Thoracic aorta (tissue), 2 donors: ENCODE measurements at places on chromosomes 6 and 20.

DNA sequence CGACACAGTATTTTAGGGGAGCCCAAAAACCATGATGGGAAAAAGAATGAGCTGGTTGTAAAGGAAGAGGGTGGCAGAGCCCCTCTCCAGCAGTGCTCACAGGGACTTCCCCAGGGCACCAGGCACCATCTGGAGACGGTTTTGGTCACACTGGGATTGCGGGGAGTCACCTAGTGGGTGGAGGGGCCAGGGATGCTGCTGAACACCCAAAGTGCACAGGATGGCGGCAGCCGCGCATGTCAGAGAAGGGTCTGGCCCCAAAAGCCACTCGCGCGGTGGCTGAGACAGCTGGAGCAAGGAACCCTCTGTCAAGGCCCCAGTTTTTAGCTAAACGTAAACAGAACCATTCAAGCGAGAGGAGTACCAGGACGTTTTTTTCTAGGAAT, 10.8 kb downstream of the CTSZ start:
- no peak for DNase-seq

DNA sequence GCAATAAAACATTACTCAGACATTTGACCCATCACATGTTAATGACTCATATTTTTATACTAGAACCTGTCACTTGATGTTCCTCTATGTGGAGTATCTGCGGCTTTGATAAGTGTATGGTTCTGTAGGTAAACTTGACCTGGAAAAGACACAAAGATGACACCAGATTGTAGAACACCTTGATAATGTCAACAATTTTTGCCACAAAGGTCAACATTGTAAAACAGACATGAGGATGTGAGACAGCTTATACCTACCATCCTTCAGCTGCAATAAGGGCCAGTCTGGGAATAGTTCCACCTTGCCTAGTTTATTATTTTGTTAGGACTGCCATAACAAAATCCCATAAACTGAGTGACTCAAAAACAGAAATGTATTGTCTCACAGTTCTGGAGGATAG, 202.4 kb downstream of the LMBRD1 start:
- no peak for DNase-seq

DNA sequence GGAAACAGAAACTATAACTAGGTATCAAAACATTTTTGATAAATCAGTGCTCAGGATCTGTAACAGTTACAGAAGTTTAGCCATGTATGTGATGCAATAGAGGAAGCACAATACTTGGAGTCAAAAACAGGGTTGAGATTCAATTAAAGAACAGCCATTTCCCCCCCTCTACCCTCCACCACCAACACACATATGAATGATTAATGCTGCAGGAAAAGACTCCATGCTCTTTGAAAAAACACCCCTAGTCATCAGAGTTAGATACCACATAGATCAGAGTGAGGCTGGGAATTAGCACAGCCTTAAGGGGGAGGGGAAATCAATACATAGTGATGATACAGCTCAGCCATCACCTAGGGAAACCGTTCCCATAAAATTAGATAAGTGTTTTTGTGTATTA, 108.9 kb upstream of the EMILIN3 start:
- DNase-seq: no peak

DNA sequence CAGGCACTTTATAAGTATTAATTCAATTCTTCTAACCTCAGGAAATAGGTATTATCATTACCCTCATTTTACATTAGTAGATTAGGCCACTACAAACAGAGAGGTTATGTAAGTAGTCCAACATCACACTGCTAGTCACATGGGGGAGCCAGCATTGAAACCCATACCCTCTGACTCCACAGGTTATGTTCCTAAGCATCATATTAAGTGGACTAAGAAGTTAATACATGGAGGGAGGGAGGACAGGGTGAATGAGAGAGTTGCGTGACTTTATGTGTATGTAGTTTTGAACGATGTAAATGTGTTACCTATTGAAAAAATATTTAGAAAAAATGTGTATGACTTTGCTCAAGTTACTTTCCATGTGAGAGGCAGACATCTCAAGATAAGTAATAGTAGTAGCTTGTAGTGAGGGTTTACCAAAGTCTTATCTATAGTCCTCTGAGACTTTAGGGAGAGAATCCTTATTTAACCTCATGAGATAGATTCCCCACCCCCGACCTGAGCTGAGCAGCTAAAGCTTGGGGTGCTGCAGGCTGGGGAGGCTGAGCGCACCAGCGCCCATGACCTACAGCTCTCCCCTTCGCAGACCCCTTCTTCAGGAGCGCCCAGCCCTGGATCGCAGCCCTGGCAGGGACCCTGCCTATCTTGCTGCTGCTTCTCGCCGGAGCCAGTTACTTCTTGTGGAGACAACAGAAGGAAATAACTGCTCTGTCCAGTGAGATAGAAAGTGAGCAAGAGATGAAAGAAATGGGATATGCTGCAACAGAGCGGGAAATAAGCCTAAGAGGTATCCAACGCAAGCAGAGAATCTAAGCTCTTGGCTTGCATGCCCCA, 7.5 kb downstream of the BTN3A2 start:
- no peak for DNase-seq

DNA sequence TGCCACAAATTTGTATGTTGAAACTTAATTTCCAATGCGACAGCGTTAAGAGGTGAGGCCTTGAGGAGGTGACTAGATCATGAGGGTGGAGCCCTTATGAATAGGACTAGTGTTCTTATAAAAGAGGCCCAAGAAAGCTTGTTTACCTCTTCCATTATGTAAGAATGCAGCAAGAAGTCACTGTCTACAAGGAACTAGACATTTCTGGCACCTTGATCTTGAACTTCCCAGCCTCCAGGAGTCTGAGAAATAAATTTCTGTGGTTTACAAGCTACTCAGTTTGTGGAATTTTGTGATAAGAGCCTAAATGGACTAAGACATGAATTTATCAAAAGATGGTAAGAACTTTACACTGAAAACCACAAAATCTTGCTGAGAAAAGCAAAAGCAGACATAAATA, 173.6 kb upstream of the SGK1 start:
- DNase-seq: no peak

- no peak for DNase-seq
Observed at GRCh38 chr20:44803383-44803941, 6.9 kb downstream of the RIMS4 start.

DNA sequence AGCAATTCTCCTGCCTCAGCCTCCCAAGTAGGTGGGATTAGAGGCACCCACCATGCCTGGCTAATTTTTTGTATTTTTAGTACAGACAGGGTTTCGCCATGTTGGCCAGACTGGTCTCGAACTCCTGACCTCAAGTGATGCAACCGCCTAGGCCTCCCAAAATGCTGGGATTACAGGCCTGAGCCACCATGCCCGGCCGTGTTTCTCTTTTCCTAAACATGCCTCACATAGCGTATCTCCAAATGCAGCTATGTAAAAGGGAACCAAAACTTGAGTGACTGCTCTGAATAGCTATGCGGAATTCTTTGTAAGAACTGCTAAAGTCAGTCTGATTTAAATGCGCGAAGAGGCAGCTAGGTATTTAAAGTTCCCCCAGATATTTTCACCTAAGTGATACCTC, 20.5 kb downstream of the BPIFA2 start:
- no peak for DNase-seq

DNA sequence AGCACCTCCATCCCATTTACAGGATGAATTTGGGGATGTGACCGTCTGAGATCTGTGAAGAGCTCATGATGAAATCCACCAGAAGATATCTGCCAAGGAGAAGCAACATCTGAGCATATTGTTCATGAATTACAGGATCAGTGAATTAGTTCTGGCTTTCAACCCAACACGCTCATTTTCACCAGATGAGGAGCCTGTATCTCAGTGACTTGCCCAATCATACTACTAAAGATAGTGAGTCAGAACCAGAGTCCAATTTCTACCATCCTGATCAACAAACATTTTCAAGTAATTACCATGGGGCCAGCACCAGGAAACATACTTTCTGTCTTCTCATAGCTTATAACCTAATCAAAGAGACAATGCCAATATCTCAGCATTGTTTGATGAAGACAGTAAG, 116.6 kb downstream of the ZDHHC14 start:
- DNase-seq: no peak

DNA sequence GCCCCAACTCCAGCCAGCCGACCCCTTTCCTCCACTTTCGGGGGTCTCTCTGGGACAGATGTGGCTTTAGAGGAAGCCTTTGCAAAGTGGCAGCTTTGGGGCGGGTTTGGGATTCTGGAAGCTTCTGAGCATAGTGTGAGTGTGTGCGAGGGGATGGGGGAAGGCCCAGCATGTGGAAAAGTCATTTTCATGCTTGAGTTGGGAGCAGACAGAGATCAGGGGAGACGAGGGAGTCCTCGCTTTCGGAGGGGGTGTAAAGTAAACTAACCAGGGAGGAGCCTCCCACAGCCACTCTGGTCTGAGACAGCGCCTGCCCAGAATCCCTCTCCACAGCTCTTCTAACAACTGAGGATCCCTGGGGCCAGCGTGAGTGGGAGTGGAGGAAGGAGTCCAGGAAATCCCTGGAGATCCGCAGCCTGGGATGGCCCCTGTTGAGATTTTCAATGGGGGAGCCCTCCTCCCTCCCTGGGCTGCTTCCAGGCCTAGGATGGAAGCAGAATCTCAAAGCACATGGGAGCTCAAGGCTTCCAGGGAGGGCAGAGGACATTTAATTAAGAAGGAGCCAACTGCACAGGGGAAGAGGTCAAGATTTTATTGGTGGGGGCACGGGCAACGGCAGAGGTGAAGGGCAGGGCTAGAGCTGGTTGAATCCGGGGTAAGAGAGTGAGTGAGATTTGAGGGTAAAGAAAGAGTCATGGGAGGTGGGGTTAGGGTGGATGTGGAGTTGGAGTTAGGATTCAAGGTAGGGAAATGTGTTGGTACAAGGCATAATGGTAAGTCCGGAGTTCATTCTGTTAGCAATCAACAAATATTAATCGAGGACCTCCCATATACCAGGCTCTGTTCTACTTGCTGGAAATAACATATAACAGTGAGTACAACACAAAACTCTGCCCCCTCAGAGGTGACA, 102.3 kb upstream of the FOXP4 start:
- no peak for DNase-seq

DNA sequence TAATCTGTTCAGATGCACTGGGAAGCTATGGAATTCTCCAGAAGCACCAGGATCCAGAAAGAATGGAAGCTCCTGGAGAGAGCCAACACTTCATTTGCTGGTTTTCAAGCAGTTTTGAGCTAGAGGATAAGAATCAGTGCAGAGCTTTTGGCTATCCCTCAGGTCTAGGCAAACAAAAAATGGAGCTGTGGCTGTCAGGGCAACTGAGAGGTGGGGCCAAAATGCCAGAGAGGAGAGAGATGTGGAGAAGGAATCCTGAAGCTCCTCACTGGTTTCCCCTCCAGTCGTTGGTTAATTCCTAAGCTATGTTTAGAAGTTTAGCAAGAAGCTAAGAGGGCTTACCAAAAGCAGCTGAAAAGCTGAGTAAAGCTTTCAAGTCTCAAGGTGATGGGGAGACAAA, 294.2 kb upstream of the JARID2 start:
- no peak for DNase-seq
